ELF-1 (cell line): ENCODE measurements at places on chromosomes 1 and 21.
A peak's percentile ranks its signal among the peaks of the same experiment; 100 is the strongest.

DNA sequence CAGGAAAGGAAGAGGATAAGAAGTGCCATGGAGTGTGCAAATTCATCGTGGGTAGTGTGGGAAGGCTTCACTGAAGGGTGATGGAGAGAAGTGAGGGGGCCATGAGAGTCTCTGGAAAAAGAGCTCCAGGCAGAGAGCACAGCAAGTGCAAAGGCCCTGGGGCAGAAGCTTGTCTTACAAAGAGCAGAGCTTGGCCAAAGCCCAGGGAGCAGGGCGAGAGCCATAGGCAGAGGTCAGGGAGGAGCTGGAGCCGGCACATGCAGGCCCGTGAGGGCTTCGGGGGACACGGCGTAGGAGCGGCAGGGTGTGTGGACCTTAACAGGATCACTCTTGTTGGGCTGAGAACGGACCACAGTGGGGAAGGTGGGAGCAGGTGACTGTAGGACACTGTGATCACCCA is 83.7 kb upstream of the EDN2 start:
- DNase-seq = no peak

DNA sequence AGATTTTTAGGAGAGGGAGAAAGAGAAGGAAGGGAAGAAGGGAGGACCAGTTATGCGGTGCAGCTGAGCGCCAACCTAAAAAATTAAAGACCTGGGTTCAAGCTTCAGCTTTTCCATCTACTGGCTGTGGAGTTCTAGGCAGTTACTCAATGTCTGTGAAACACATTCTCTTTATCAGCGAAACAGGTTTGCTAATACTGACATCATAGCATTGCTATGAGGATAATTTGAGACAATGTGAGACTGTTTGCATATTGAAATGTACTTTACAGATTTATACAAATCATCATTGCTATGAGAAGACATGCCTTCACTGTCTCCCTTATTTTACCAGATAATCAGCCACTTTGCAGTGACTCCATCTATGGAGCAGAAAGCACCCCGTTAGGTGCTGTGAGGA is 222.9 kb upstream of the SGIP1 start:
- no peak for DNase-seq

GRCh38 chr1:112196731-112197130 is 199.3 kb upstream of the CTTNBP2NL start:
- no peak for DNase-seq

DNA sequence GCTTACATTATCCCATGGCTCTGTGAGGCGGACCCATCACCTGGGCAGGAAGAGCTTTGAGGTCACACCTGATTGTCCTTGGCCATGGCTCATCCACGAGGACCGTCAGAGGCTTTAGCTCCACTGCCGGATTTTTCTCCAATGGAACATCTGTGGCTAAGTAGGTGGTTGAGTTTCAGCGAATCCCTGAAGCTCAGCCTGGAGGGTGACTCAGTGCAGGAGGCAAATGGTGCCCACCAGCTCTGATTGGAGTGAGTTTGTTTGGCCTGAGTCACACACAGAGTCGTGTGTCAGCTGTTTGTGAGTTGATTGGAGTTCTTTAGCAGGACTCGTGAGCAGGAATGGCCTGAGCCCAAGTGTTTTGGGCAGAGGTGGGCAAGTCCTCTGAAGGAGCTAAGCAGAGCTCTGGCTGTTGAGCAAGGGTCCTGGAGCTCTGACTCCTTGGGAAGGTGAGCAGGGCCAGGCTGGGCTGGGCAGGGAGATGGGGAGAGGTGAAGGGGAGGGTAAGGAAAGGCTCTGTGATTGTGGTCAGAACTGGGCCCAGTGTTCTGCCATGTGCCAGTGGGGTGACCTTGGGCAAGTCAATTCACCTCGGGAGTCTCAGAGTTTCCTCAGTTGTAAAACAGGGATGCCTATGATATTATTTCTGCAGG is 2.0 kb downstream of the SLC6A17 start:
- no peak for DNase-seq

DNA sequence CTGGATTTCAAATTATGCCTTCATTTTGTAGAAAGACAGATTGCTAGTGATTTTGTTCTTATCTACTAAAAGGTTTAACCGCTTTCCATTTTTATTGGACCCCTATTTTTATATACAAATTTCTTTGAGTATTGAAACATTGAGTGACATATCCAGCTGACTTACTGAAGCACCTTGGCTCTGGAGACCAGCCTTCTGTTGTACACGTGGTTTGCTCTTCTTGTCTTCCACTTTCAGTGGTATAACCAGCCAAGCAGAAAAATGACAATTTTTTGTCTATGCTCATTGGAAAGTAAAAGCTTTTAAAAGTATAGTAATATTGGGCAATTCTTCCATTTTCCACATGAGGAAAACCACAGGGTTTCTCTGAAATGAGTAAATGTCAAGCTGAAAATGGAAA is 4.4 kb downstream of the F13B start:
- DNase-seq = no peak

DNA sequence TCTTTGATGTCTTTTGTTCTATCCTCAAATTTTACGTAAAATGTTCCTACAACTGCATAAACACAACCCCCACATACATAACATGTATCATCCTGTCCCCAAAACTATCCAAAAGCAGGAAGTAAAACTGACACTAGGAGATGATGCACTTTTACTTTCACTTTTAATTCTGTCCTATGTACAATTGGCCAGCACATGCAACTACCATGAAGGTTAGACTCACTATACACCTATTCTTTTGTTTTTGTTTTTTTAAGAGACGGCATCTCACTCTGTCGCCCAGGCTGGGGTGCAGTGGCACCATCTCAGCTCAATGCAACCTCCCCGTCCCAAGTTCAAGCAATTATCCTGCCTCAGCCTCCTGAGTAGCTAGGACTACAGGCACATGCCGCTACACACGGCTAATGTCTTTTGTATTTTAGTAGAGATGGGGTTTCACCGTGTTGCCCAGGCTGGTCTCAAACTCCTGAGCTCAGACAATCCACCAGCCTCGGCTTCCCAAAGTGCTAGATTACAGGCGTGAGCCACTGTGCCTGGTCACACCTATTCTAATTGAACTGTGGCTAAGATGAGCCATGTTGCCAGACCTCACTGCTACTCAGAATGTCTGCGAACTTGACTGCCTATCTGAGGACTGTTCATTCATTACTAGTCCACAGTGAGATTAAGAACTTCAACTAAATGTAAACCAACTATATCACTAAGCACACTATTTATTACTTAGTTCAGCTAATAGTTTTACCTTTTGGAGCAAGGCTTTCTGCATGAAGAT is 48.0 kb downstream of the TOR3A start:
- no peak for DNase-seq

GRCh38 chr1:109199710-109200109 is 14.0 kb upstream of the SARS1 start:
- no peak for DNase-seq

- DNase-seq = no peak
Observed at GRCh38 chr1:59125154-59125553, 171.7 kb upstream of the FGGY start.

DNA sequence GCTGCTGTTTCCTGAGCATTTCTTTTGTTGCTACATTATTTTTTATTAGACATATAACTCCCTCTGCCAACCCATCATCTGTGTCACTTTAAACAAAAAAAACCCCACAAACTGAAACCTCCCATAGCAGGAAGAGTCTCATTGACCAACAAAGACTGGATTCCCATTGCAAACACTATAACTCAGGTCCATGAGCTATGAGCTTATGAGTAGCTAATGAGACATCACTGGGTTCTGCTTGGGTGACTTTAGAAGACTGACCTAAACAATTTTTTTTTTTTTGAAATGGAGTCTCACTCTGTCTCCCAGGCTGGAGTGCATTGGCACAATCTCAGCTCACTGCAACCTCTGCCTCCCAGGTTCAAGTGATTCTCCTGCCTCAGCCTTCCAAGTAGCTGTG is 212.8 kb downstream of the LTN1 start:
- no peak for DNase-seq

GRCh38 chr1:166906647-166907046 is 30.6 kb upstream of the TADA1 start:
- no peak for DNase-seq

DNA sequence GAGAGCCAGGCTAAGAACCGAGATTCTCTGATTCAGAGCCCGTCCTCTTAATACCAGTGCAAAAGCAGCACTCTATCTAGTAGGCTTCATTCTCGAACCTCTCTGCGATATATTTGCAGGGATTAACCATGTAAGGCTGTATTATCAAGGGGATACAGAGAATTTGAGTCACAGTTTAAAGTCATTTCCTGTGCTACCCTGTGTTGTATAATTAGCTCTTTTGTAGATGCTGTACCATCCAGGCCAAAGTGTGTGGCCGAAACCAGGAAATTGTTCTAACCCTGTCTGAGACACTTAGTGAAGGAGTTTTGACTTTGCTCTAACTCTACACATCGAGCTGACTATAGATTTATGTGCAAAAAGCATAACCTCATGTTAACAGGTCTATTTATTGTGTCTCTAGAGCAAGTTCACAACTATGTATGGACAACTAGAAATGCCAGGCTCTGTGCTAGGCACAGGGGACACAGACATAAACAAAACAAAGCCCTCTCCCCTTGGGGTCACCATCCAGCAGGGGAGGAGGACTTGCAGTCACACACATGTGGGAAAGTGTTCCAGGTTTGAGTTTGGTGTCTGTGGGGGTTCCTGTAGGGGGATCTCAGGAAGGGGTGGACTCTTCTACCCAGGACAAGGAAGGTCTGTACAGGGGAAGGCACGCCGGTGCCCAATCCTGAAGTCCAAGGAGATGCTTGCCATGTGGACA is 182.2 kb downstream of the DHRS3 start:
- no peak for DNase-seq

- DNase-seq = no peak
Observed at GRCh38 chr1:40014812-40015594, 25.5 kb upstream of the CAP1 start.

- DNase-seq = no peak
Observed at GRCh38 chr1:97108179-97108578, 386.6 kb downstream of the PTBP2 start.

- DNase-seq = no peak
Observed at GRCh38 chr1:16018308-16018707, 465 bp upstream of the HSPB7 start.

GRCh38 chr21:36949171-36950141 is 17.0 kb downstream of the HLCS start:
- DNase-seq = peak; percentile 32

GRCh38 chr1:230425252-230426091 is 660 bp downstream of the PGBD5 start:
- DNase-seq = no peak

GRCh38 chr1:107920999-107921398 is 44.0 kb downstream of the VAV3 start:
- no peak for DNase-seq

GRCh38 chr1:20633190-20634064 is at the start of gene PINK1:
TSS of gene PINK1 (plus strand) at chr1:20633458. CDS start at chr1:20633549, 91 bp downstream.
- DNase-seq = peak; percentile 97

GRCh38 chr1:2933431-2934155 is 87.7 kb upstream of the ACTRT2 start:
- no peak for DNase-seq

DNA sequence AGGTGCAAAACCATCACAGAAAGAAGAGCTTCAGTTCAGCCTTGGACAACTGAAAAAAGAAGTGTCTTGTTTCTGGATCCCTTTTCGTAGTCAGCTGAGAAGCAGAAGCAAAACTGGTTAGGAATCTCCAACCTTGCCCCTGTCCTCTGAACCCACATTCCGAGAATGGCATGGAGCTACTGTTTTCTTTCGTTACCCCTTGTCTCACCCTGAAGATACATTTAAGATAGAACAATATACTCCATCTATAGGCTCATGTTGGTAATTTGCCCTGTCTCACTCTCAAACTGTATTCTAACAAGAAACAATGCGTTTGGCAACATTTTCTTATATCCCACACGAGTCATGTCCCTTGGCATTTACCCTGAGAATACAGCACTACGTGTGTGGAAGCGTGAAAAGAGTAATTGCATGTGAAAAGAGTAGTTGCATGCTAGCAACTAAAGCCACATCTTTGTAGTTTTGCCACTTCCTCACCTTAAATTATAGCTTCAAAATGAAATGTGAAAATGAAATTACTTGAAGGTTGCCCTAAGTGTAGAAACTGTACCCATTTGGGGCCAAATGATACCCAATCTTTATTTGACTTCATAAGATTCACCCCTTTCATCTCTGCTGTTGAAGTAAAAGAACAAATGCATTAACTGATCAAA is 5.3 kb downstream of the SLAMF7 start:
- no peak for DNase-seq

GRCh38 chr1:113669988-113670387 is 89.3 kb downstream of the PHTF1 start:
- DNase-seq = no peak

DNA sequence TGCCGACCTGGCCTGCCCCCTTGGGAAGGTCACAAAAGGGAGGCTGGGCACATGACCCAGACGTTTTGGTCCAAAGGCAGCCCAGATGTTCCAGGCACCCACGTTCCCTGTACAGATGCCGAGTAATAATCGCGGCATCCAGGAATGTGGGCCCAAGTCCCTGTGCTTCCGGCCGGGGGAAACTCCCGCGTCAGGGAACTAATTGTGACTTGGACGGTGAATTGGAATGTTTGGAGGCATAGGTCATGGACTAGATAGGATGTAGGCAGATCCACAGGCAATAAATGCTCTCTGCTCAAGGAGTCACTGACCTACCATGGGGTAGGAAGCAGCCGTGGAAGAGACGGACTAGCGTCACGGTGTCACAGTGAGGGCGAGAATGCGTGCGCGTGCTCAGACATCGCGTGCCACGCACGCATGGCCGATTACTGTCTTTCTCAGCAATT is 178.4 kb downstream of the DUSP10 start:
- no peak for DNase-seq

DNA sequence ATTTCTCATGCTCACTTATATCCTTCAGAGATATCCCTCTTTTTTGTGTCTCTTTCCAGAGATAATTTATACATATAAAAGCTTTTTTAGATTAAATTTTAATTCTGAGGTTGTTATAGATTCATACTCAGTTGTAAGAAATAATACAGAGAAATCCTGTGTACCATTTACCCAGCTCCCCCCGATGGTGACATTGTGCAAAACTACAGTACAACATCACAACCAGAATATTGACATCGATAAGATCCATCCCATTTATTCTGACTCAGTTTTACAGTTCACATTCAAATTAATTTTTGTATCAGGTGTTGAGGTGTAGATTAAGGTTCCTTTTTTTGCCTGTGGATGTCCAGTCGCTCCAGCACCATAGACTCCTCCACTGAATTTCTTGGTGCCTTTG is 14.3 kb downstream of the DMRTB1 start:
- DNase-seq = no peak

- no peak for DNase-seq
Observed at GRCh38 chr21:37136261-37136660, 63.2 kb downstream of the TTC3 start.

DNA sequence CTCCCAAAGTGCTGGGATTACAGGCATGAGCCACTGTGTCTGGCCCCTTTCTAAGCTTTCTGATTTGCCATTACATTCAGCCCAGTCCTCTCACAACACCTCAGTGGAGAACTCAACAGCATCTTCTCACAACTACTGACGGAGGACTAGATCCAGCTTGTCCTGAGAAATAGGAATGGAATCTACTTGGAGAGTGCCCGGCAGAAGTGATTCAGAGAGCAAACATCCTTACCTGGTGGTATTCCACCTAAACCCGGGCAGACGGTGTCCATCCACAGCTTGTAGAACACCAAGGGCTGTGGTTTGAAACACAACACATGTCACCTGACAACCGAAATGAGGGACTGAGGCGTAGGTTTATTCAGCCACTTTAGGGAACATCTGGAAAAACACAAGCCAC is 28.8 kb upstream of the CCSAP start:
- DNase-seq = no peak
